Activated T-helper 17 cell treated with anti-CD3 and anti-CD28 coated beads, Interleukin-2, amount 50 U/mL, for 72 hours (primary cell): ENCODE measurements at places on chromosomes 4 and X. TPM values are rescaled to one million over a fixed set of nuclear protein-coding genes. Genes with fewer than 3 reads are reported as not detected.

Gene GPC4
- total RNA-seq, result not detected

Gene MAGEH1
- total RNA-seq, result 14.5 TPM

Gene ZFP92
- total RNA-seq, result 2.0 TPM

Gene HTR2C
- not detected for total RNA-seq
